Immature natural killer cell (primary cell): ENCODE measurements at places on chromosomes 16 and 17. TPM values are rescaled to one million over a fixed set of nuclear protein-coding genes. Genes with fewer than 3 reads are reported as not detected.
A peak's percentile ranks its signal among the peaks of the same experiment; 100 is the strongest.

DNA sequence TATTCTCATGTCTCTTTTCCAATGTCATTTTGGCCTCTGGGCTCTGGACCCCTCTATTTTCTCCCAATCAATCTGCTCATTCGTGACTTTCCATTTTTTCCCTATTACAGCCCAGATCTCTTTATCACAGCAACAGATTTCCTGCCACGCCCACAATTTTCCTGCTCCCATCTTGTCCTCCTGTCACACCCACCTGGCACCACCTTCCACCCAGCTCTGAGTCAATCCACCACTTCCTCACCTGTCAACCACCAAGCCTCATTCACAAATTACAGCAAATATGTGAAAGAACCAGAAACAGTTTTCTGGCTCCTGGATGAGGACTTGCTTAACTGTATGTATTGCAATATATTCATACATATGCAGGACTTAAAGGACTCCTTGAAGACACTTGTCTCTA is 311.3 kb downstream of the GRIN2A start:
- H3K36me3 ChIP-seq = no peaks in the 10 kb centered on the region
- no peak for DNase-seq
- no peak overlapping the region for H3K4me3 ChIP-seq
- H3K27me3 ChIP-seq = peaks cover 5% of the 10 kb centered on the region
- H3K27ac ChIP-seq = no peak overlapping the region

DNA sequence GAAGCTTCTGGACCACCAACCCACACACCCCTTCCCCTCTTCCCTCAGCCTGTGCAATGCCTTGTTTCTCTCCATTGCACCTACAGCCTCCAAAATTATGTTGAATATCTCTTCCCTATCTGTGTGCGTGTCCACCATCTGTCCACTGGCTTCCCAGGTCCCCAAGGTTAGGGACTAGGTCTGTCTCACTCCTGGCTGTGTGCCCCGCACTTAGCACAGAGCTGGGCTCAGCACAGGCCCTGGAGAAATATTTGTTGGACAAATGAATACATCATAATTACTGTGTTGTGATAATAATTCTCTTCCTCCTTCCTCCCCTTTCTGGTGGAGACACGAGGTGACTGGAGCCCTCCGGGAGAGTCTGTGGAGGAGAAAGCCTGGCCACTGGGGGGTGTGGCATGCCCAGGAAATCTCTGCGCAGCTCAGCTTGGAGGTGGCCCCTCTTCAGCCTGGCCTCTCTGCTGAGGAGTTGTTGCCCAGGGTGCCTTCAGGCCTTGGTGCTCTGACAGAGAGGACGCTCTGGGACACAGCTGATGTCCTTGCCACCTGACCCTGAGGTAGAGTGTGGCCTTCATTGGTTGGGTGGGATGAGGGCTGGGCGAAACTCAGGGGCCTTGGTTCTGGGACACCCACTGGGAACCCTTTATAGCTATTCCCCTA is 3.3 kb upstream of the BRD7 start:
- H3K4me3 ChIP-seq = peak overlapping the region; percentile 52
- no peak for DNase-seq
- H3K27me3 ChIP-seq = peaks cover 3% of the 10 kb centered on the region
- no peak overlapping the region for H3K27ac ChIP-seq
- H3K4me1 ChIP-seq = peaks cover 21% of the 10 kb centered on the region
- no peaks in the 10 kb centered on the region for H3K36me3 ChIP-seq

DNA sequence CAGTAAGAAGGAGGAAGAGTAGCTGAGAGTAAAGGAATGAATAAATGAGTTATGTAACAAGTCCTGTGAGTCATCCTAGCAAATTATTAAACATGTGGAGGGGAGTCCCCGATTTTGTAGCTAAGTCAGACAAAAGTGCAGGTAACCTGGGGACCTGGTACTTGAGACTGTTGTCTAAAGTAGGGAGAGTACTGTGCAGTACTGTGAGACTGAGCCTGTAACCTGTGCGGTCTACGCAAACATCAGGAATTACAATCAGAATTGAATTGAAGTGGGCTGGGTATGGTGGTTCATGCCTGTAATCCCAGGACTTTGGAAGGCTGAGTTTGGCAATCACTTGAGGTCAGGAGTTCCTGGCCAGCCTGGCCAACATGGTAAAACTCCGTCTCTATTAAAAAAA is 35.7 kb downstream of the IKZF3 start:
- peaks cover 33% of the 10 kb centered on the region for H3K4me1 ChIP-seq
- DNase-seq = no peak
- H3K27ac ChIP-seq = peak overlapping the region; percentile 37
- H3K4me3 ChIP-seq = no peak overlapping the region
- peaks cover 39% of the 10 kb centered on the region for H3K36me3 ChIP-seq

DNA sequence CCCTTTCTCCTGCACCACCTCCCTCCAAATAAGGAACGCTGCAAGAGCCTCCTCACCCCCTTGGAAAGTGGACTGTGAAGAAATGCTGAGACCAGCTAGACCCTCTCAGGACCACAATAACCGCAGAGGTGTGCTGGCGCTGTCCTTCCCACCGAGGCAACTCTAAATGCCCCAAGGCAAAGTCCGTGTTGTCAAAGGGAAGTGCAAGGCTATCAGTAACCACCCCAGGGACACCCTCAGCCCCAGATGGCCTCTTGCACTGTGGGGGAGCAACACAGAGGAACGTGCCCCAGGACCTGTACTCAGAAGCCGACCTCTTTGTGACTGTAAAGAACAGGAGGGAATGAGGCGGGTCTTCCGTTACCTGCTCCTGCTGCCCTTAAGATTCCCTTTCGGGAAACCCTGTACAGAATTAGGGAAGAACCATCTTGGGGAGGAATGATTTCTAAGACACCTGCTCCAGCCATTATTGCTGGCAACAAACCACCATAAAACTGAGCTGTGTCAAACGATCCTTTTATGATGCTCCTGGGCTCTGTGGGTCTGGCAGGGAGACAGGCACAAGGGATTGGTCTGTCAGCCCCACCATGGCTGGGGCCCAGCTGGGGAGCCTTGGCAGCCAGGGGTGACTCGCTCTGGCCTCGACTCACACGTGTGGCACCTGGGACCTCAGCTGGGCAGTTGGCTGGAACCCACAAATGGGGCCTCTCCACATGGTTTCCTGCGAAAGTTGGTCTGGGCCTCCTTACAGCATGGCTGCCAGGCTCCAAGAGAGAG is 14.6 kb upstream of the MED9 start:
- H3K27me3 ChIP-seq = peaks cover 6% of the 10 kb centered on the region
- peaks cover 3% of the 10 kb centered on the region for H3K4me1 ChIP-seq
- no peak overlapping the region for H3K27ac ChIP-seq
- peaks cover 3% of the 10 kb centered on the region for H3K36me3 ChIP-seq
- H3K4me3 ChIP-seq = no peak overlapping the region
- DNase-seq = no peak

GRCh38 chr16:2751577-2752034 is 832 bp upstream of the SRRM2 start:
- peaks cover 1% of the 10 kb centered on the region for H3K36me3 ChIP-seq
- peaks cover 35% of the 10 kb centered on the region for H3K27me3 ChIP-seq
- H3K27ac ChIP-seq = peak overlapping the region; percentile 97
- H3K4me1 ChIP-seq = peaks cover 56% of the 10 kb centered on the region
- DNase-seq = no peak

- peaks cover 19% of the 10 kb centered on the region for H3K27me3 ChIP-seq
- DNase-seq = no peak
- no peak overlapping the region for H3K27ac ChIP-seq
These were observed 401 bp downstream of the NXN start for GRCh38 chr17:979212-979538.

GRCh38 chr17:19979917-19980770 is 2.5 kb upstream of the AKAP10 start:
- no peaks in the 10 kb centered on the region for H3K36me3 ChIP-seq
- peaks cover 5% of the 10 kb centered on the region for H3K27me3 ChIP-seq
- H3K4me3 ChIP-seq = no peak overlapping the region

The UTS2R gene
- polyA plus RNA-seq = not detected
